NCI-H2107 (cell line): ENCODE measurements at places on chromosomes 7 and 10.
A peak's percentile ranks its signal among the peaks of the same experiment; 100 is the strongest.

- no peak for DNase-seq
Observed at GRCh38 chr10:78702876-78703275, 365.9 kb upstream of the ZMIZ1 start.

GRCh38 chr7:7992506-7992905, 23.9 kb downstream of the GLCCI1 start:
- DNase-seq = no peak

DNA sequence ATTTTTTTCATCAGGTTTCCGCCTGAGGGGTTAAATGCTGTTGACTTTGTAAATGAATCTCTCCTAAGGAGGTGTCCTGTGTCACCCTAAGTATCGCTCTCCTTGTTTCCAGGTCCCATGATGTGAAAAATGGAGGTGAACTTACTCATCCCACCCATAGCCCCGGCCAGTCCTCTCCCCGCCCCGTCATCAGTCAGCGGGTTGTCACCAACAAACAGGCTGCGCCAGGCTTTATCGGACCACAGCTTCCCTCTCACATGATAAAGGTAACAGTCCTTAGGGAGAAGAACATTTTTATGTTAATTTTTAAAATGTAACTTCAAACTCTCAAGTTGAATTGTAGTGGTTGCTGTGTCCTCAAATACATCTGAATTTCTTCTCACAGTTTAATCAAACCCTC, 116.5 kb downstream of the ANKRD61 start:
- DNase-seq = no peak

- no peak for DNase-seq
Observed at GRCh38 chr10:112213836-112214235, 30.3 kb upstream of the GPAM start.

DNA sequence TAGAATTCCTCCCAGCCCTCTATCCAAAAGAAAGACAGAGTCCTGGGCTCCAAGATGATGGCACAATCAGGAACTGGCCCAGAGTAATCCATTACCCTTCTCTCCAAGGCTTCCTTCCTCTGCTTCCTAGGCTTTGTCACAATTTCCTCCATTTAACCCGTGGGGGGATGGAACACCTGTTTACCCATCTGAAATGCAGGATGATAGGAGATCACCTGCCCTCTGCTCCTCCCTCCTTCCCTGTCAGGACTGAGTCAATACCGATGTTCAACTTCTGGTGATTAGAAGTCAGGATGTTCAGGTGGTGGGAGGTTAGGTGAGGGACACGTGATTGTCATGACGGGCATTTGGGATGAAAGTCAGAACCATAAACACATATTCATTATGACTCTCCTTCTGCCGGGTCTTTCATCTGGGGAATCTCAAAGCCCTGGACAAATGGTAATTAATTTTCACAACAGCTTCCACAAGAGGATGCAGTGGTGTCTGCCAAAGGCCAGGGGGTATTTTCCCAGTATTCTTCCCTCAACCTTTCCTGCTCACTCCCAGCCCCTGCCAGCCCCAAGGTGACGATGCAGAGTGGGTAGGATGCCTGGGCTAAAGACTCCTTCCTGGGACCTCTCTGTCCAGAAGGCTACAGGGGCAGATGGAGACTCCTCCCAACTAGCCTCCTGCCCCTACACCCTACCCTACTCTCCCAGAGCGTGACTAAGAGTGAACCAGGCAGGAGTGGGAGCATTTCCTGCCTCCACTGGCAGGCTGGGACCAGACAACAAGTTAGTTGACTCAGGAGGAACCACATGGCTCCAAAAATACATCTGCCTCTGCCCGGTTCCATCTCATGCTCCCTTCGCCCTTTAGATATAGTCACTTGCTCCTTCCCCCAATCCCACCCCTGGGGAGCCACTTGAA, 27.9 kb downstream of the DUSP5 start:
- DNase-seq = no peak

GRCh38 chr7:2012981-2013380, 219.8 kb downstream of the MAD1L1 start:
- peak; percentile 49 for DNase-seq

DNA sequence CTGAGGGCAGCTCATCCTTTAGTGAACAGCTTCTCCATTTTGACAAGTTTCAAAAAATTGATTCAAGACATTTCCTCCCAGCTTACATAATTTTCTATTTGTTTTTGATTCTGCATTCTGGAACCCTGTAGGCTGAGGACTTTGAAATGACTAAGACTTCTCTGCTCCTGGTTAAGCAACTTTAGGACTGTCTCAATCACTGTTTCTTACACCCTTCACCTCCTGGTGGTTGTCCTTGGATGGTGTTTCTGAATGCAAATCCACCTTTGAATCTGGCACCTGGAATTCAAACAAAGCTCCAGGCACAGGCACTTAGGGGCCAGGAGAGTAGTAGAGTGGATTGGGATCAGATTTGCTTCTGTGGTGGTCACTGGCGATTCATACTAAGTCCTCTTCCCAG, 595.5 kb downstream of the LRMDA start:
- no peak for DNase-seq

DNA sequence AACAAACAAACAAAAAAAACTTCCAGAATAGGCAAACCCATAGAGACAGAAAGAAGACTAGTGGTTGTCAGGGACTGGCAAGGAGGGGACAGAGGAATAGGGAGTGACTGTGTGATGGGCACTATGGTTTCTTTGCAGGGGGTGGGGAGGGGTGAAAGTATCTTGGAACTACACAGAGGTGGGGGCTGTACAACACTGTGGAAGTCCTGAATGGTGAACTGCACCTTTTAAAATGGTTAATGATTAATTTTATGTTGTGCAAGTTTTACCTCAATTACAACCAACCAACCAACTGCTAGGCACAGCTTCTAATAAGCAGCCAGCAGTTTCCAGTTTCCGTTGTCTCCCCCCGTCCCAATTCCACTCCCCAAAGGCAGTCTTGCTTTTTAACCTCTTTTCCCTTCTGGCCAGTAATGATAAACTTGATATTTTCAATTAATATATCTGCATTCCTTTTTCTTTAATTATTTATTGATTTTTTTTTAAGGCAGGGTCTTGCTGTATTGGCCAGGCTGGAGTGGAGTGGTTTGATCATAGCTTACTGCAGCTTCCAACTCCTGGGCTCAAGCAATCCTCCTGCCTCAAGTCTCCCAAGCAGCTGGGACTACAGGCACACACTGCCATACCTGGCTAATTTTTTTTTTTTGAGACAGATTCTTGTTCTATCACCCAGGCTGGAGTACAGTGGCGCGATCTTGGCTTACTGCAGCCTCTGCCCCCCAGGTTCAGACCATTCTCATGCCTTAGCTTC, 46.8 kb downstream of the HIP1 start:
- DNase-seq = no peak

- DNase-seq = no peak
Observed at GRCh38 chr10:119770928-119771327, 45.1 kb downstream of the INPP5F start.

DNA sequence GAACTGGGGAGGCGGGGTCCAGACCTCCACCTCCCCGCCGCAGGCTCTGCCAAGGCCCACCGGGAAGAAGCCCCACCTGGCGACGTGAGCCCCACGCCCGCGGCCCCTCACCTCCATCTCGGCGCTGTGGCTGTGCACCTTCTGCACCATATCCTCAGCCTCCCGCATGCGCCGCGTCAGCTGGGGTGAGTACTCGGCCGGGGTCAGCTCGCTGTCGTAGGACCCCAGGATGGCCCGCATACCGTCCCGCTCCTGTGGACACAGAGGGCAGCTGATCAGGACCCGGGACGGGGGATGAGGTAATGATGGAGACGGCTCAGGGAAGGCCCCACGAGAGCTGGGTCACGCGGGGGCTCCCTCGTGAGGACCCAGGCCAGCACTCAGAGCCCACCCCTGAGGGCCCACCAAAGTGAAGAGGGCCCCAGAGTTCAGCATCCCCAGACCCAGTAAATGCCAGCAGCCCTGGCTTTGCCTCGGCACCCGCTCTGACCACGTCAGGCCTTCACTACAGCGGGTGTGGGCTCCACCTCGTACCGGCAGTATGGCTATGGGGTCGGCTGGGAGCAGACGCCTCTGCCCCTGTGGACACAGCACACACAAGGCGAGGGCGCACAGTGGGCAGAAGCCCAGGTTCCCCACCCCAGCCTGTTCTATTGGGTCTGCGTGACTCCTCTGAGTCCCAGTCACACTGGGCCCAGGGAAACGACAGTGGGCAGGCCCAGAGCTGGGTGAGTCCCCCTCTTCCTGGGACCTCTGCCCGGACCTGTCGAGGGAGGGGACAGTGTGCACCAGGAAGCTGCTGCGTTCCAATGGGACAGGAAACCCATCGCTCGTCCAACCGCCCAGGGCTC, 218.1 kb downstream of the MAD1L1 start:
- DNase-seq = no peak

GRCh38 chr7:158415316-158415715, 172.3 kb downstream of the PTPRN2 start:
- no peak for DNase-seq

- no peak for DNase-seq
Observed at GRCh38 chr10:113517165-113517900, 35.5 kb upstream of the HABP2 start.

DNA sequence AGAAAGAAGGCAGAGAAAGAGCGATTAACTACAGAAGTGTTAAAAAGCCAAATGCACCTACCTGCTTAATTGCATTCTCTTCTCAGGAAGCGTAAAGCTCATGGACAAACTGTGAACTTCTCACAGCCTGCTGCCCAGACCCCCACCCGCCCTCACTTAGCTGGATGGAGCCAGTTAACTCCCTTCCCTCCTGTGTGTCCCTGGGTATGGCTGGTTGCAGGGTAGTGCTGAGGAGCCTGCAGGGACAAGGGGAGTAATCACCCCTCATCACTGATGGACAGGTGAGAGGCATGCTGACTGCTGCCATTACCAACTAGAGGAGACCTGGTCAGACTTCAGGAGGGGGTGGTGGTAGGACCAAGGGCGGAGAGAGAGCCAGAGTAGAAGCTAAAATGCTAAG, 37.5 kb downstream of the ENO4 start:
- no peak for DNase-seq

- DNase-seq = no peak
Observed at GRCh38 chr7:33928986-33929385, 23.6 kb downstream of the BMPER start.

DNA sequence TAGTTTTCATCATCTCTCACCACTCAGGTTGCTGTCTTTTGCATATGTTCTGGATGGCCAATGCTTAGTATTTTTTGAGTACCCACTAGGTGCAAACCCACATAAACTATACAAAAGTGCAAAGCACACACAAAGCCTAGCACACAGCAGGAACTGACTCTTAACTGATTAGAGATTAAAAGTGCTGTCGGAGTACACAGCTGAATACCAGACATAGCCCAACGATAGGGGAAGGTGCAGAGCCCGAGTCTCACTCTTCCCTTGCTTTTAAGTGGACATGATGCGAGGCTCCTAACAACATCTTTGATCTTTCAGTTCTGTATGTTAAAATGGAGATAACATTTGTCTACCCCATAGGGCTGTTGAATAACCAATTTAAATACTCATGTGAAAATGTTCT, 90.8 kb downstream of the DPY19L1 start:
- no peak for DNase-seq

GRCh38 chr7:129911790-129912189, 41.0 kb downstream of the UBE2H start:
- DNase-seq = no peak

GRCh38 chr7:141339603-141340002, 211.6 kb upstream of the AGK start:
- DNase-seq = no peak

DNA sequence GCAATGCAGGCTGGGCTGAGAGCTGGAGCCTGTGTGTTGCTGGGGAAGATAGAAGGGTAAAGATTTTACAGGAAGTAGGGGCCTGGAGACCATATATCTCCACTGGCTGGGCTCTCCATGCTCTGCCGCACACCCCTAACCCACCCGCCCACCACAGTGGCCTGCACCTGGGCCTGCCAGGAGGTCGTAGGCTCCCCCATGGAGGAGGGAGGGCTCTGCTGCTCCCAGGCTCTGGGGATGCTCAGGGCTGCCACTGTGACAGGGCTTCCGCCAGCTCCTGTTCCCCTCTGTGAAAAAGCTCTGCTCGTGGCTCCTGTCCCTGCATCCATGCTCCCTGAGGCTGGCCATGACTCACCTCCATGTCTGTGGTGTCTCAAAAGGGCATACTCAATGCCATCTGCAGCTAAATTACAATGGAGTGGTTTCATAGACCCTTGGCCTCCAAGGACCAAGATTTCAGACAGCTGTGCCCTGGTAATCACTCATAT, 106.0 kb downstream of the CXCL12 start:
- no peak for DNase-seq

GRCh38 chr7:23759671-23760391, 49.8 kb downstream of the STK31 start:
- DNase-seq = no peak

DNA sequence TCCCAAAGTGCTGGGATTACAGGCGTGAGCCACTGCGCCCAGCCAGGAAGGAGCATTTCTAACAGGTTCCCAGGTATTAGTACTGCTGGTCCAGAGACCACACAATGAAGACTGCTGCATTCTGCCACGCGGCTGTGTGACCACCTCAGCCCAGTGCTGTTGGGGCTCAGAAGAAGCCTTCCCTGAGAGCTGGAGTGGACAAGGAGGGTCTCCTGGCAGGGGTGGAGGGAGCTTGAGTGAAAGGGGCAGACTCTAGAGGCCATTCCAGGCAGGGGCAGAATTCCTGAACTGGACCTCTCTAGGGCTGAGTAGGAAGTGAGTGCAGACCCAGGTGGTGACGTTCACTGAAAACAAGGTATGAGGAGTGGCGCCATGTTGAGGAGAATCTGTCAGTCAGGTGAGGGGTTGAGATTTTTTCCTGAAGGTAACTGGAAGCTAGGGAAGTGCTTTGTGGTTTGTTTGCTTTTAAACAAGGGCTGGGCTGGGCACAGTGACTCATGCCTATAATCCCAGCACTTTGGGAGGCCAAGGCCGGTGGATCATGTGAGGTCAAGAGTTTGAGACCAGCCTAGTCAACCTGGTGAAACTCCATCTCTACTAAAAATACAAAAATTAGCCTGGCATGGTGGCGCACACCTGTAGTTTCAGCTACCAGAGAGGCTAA, 67.6 kb downstream of the TACC2 start:
- DNase-seq = no peak

- DNase-seq = no peak
Observed at GRCh38 chr7:128154504-128154903, 86.6 kb upstream of the LEP start.

- DNase-seq = no peak
Observed at GRCh38 chr7:33457039-33457438, 327.7 kb downstream of the BBS9 start.

DNA sequence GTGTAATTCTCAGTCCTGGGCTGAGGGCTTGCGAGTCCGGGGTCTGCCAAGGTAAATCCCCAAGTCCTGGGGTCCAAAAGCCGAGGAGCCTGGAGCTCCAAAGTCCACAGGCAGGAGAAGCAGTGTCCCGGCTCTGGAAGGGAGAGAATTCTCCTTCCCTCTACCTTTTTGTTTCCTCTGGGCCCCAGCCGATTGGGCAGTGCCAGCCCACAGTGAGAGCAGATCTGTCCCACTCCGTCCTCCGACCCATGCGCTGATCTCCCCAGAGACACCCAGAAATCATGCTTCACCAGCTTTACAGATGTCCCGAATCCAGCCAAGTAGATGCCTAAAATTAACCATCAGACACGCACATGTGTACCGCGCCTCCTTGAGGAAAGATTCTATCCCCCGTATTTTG, 8.1 kb upstream of the VIPR2 start:
- no peak for DNase-seq
